ENCODE measurements at places on chromosomes 5 and 9. TPM values are rescaled to one million over a fixed set of nuclear protein-coding genes. Genes with fewer than 3 reads are reported as not detected.

DNA sequence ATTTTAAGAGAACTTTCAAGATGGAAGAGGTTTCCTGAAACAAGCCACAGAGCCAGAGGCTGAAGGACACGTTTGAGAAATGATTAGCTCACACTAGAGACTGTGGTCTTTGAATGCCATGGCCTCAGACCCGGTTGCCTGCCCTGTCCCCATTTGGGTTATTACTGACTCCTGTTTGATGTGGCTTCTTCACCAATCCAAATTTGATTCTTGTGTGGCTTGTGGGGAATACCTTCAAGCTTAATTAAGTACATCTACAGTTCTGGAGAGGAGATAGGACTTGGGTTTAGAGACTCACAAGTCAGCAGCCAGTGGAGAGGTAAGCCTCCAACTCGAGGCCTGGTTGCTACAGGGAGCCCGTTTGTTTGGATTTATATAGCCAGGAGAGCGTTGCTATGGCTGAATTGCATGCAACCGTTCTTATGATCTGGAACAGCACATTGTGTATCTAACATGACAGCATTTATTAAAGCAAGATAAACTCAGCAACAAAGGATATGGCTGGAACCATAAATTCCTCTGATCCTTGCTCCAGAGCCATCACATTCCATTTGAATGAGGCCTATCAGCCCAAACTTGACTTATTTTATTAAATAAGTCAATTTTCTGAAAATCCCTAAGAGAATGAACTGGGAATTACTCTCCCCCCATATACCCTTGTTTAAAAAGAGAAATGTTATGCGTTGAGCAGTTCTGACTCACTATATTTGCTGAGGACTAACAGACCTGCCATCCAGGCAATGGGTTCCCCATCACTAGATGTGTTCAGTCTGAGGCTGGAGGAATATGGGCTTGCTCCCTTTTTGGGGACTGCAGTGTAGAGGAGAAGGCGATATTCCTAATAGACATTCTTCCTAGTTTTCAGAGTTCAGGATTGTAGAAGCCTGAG lies 88.4 kb upstream of the TNFSF8 start:
- no peak overlapping the region for H3K4me3 ChIP-seq

DNA sequence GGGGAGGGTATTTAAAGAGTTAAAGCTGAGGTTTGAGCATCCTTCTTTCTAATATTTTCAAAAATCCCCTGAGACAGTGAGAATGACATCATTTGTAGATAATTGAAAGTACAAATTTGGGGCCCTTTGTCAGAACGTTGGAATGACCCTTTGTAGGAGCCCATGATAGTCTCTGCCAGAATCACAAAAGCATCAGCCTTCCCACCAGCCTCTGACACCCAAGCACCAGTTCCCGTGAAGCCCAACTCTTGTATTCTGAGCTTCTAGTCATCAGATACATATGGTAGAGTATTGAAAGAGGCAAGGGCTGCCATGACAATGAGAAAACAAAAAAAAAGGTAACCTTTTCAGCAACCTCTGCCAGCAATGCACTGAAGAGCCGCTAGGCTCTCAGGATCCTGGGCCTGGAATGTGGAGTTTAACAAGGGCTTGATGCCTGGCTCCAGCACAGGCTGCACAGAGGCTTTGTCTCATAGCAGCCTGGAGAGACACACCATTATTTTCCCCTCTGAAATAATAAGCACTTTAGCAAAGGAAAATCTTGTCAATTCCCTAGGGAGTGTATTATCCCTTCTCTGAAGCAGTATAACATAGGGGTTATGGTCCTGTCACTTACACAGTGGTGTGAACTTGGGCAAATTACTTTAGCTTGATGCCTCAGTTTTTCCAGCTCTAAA lies 114.4 kb downstream of the ZNF608 start:
- no peaks in the 10 kb centered on the region for H3K4me1 ChIP-seq
- no peak for DNase-seq
- peaks cover 1% of the 10 kb centered on the region for H3K36me3 ChIP-seq
- H3K27me3 ChIP-seq: no peaks in the 10 kb centered on the region

- no peaks in the 10 kb centered on the region for H3K4me1 ChIP-seq
- H3K27ac ChIP-seq: no peak overlapping the region
- H3K27me3 ChIP-seq: no peaks in the 10 kb centered on the region
- no peaks in the 10 kb centered on the region for H3K36me3 ChIP-seq
- H3K4me3 ChIP-seq: no peak overlapping the region
- no peak for DNase-seq
These were observed 168.6 kb downstream of the EFNA5 start for GRCh38 chr5:107501965-107502675.

DNA sequence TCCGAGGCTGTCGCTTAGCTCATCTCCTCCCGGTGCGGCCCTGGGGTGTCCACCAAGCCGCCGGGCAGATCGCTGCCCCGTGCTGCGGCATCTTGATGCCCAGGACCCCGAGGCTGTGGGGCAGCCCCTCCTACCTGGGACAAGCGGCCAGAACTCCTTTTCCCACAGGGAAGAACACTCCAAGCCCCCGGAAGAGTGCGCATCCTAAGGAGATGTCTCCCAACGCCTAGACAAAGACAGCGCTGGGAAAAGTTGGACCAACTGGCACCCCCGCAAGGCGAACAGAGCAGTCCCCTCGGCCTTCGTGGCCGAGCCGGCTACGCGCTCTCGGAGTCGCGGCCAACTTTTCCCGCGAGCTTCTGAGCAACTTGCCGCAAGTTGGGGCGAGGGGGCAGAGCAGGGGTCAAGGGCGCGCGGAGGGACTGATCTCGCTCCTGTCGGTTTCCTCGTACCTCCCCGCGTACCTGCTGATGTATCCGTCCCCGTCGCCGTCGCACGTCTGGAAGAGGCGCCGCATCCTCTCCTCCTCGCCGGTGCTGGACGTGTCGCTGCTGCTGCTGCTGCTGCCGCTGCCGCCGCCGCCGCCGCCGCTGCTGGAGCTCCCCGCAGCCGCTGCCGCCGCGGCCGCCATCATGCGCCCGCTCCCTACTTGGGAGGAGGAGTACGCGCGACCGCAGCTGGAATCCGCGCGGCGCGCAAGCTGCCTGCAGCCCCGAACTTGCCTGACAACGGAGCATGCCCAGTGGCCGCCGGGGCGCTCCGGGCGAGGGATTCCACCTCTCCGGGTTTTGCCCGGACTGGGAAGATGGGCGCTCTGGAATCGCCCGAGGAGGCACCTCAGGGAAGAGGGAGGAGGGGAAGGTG lies at the start of gene MCC:
MCC (minus strand) TSS at position 673 of the 864 bp plus-strand sequence.
- peak within 1 kb of the TSS; percentile 37 for H3K4me3 ChIP-seq
- peak; percentile 93 for DNase-seq
- H3K36me3 ChIP-seq: no peaks in the 10 kb centered on the region
- H3K4me1 ChIP-seq: no peaks in the 10 kb centered on the region

- no peak overlapping the region for H3K4me3 ChIP-seq
- no peaks in the 10 kb centered on the region for H3K27me3 ChIP-seq
These were observed 20.6 kb downstream of the FST start for GRCh38 chr5:53501054-53501453.

NMUR2 gene
- total RNA-seq: not detected

PFDN1 gene
- 31.8 TPM for total RNA-seq

CKMT2 gene
- total RNA-seq: 24.1 TPM

PTGDS gene
- total RNA-seq: 128 TPM

PPP3R2 gene
- not detected for total RNA-seq

SHOC1 gene
- total RNA-seq: 0.15 TPM

ITGA2 gene
- total RNA-seq: 8.0 TPM

Measured in aorta (tissue), 5 donors.